ENCODE measurements at places on chromosomes 13 and 19.

GRCh38 chr13:26950546-26950945 is 190.0 kb upstream of the GPR12 start:
- DNase-seq: no peak

- DNase-seq: no peak
Measured at GRCh38 chr13:46165485-46166223, 16.3 kb downstream of the LCP1 start.

DNA sequence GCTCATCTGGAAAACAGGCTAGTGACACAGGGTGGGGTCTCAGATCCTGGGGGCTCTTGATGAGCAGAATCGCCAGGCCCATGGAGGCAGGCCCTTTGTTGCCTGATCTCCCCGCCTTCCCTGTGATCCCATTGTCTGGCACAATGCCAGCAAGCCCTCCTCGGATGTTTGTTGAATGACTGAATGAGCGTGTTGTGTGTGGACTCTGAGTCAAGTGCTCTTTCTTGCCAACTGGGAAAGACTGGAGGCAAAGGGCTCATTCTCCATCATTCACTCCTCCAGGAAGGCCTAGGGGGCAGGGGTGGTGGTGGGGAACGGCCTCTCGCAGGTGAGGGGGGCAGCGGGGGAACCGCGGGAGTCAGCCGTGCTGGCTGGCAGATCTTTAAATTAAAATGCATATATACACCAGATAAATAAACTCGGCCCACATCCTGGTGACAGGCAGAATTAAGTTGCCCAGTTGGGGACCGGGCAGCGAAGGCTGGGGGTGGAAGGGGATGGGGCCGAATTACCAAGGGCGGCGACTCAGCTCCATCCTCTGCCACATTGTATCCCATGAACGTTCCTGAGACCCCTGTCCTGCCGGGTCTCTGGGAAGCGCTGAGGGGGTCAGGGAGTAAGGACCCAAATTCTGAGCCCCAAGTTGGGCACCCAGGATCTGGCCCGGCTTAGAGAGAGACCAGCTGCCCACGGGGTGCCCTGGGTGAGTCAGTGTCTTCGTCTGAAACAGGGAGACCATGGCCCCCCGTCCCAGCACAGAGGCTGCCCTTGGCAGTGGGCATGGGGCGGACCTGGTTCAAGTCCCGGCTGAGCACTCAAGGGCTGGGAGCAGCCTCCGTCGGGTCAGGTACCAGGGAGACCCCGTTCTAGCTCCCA is 24.5 kb downstream of the EFNA2 start:
- no peak for DNase-seq

DNA sequence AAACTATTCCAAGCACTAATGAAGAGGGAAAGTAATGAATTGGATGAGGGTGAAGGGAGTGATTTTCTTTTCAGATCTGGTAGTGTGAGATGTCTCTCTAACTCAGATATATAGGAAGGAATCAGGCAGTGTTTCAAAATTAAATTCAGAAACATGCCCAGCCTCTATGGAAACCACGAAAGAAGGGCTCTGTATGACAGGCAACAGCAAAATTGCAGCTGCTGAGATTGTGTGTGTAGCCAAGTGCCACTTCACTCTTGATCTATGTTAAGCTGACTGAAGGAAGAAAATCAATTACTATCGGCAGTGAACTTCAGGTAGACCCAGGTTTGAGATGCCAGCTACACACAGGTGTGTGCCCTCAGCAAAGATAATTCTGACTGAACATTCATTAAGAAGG is 387.4 kb downstream of the PCDH9 start:
- no peak for DNase-seq

- no peak for DNase-seq
Measured at GRCh38 chr13:36026531-36026930, 104.7 kb downstream of the DCLK1 start.

- no peak for DNase-seq
Measured at GRCh38 chr13:97386801-97387484, 47.0 kb upstream of the RAP2A start.

DNA sequence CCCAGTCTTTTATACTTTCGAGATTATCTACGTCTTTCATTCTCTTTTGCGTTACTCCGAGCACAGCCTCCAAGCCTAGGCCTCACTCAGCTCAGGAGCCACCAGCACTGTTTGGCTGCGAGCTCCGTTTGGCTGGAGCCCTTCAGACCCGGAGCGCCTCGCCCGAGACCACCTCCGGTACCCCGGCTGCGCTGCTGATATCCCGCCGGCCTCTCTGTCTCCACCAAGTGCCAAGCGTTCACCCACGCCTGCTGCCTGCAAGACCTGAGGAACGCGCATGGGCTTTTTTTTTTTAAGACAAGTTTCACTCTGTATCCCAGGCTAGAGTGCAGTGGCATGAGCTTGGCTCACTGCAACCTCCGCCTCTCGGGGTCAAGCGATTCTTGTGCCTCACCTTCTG is 14.1 kb upstream of the ZNF177 start:
- DNase-seq: no peak

DNA sequence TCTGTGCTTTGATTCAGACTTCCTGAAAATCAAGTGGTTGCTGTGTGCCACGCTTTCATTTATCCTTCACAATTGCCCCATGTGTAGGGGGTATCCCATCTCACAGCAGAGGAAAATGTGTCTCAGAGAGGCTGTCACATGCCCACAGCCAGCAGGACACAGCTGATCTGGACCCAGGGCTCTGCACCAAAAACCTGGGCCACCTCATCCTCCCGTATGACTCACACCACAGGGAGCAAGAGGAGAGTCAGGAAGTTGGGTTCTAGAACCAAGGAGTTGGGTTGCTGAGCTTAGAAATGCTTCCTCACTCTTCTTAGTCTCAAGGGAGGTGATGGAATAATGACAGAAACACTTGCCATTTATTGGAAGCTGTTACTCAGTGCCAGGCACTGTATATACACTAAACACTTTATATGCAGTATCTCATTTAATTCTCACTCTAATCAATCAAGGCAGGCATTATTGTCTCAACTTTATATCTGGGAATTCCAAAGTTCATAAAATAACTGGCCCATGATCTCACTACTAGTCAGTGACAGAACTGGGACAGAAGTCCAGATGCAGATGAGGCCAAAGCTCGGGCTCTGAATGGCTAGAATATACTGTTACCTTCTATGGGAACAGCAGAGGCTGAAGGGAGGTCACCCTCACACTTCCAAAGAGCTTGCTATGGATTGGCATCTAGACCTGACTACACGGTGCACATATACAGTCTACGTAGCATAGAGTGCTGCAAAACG is 47.7 kb upstream of the ATP12A start:
- DNase-seq: no peak

DNA sequence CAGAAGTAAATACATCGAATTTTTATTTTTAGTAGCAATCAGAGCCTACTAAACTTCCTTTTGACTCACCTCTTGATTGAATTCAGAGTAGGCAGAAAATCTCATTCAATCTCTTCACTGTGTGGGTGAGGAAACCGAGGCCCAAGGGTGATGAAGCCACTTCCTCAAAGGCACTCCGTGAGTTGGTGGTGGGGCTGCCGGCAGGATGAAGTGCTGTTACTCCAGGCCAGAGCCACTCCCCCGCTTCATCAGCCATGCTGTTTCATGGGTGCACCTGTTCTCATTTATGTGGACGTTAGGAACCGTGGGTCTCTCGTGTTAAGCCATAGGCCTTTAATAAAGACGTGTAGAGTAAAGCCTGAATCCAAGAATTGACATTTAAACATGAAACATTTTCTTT is 13.2 kb downstream of the ING1 start:
- no peak for DNase-seq

GRCh38 chr13:96806746-96807145 is 187.5 kb downstream of the OXGR1 start:
- DNase-seq: no peak

- DNase-seq: no peak
Measured at GRCh38 chr13:37601648-37602440, 3.3 kb upstream of the POSTN start.

DNA sequence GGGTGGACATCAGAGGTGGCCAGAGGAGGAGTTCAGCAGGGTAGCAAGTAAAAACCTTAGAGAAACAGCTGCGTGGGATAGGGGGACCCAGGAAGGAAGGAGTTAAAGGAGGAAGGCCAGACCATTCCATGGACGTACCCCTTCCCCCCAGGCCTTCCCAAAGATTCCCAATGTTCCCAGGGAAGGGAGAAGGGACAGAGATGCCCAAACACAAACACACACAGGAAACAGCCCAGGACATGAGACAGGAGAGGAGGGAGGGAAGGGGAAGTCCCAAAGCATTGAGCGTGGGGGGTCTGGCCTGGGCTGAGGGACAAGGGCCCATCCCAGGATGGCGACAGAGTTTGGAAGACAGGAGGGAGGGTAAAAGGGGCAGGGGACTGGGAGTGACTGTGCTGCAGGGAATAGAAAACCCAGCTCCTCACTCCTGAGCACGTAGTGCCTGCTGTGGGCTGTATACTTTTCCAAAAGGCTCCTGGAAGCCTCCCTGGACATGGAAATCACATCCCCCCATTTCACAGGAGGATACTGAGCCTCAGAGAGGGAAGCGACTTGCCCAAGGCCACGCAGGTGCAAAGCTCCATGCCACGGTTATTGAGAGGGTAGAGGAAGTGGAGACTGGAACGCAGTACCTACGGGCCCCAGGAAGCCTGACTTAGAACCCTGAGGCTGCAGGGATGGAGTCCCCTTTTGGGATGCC is 1.1 kb downstream of the SYDE1 start:
- no peak for DNase-seq

- DNase-seq: no peak
Measured at GRCh38 chr13:22201375-22201925, 530.6 kb downstream of the FGF9 start.

GRCh38 chr19:4358709-4359626 is 15.6 kb downstream of the MPND start:
- DNase-seq: no peak

All from NCI-H446 (cell line).